Umbilical cord (tissue), 2 donors: ENCODE measurements at places on chromosomes 13 and 19. TPM values are rescaled to one million over a fixed set of nuclear protein-coding genes. Genes with fewer than 3 reads are reported as not detected.

DNA sequence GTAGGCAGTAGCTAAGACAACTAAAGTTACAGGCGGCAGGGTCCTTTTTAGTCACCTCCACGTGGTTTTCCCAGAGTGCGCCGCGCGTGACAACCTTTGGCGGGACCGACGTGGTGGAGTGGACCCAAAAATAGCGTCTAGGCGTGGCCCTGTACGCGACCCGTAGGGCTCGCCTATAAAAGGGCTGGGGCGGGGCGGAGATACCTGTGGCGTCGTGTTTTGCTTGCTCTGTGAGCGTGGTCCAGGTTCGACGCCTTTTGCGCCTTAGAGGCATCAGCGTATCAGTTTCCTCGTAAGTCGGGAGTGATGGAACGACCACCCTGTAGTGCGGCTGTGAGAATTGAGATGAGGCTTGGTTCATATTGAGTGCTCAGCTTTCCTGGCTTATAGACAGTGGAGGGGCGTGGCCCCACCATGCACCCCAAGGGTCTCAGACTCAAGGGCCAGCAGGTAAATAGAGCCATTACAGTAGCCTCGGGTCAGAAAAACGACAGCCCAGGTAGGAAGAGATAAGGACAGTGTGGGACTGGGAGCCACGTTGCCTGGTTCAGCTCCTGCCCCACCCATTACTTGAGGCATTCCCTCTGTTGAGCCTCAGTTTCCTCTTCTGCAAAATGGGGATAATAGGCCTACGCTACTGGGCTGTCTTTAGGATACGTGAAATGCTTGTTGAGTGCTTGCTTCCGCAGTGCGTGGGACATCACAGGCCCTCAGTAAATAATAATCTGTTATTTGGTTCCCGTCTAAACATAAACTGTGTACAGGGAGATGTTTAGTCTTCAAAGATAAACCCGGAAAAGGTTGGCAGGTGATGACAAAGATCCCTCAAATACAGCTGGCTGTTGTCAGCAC lies 693 bp upstream of the TMED1 start:
- no peak for DNase-seq

DNA sequence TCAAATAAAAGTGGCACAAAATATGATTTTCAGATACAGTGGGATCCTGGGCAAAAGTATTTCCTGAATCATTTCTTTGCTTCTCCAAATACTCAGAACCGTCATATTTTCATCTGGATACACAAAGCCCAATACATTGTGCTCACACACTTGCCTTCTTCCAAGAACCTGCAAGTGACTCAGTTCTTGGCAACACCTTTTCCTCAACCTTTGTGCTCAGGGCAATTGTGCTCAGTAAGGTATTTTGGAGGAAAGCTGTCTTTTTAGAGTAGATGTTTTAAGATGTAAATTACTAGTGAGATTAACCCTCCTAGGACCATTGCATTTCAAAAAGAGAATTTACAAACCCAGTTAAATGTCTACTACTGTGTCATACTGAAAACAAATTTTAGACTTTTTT lies 233.5 kb downstream of the EFNB2 start:
- DNase-seq: no peak

GRCh38 chr13:20174656-20175405 lies 14.0 kb upstream of the GJA3 start:
- peak; percentile 95 for DNase-seq

DNA sequence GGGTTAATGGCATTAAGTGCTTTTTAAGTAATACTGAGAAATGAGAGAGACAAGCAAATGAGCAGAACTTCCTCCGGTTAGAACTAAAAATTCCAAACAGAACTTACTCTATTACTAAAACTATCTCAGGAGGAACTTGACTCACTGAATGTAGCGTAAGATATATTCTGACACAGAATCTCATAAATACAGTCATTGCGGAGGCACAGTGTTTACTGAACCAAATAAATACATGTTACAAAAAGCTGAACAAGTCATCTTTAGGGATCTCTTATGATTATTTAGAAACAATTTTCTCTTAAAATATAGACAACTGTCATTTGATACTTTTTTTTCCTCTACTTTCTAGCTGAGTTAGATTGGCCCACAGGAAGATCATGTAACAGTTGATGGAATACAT lies 283.1 kb downstream of the KLF12 start:
- no peak for DNase-seq

Gene GFY
- not detected for total RNA-seq

DNA sequence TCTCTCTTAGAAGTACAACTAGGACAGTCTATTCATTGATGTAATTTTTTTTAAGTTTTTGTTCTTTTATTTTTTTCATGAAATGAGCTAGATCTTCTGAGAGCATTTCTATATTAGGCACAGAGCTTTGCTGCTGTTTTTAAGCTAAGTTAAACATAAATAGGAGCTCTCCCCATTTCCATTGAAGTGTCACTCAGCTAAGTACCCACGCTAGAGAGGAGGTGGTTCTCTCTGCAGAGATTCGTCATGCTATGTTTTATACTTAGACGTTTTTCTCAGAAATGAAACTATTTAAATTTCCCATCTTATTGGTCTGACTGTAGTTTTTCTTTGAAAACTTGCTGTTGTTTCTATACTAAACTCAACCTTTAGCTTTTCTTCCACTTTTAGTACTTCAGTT lies 271.5 kb downstream of the PCDH9 start:
- DNase-seq: no peak

GRCh38 chr13:75216038-75216437 lies 265.9 kb downstream of the TBC1D4 start:
- DNase-seq: no peak

- DNase-seq: no peak
Observed at GRCh38 chr13:73656863-73657262, 477.3 kb downstream of the KLF12 start.

Gene SAE1
- total RNA-seq: 52.5 TPM

Gene A1BG
- total RNA-seq: 4.1 TPM

Gene TJP3
- not detected for total RNA-seq

DNA sequence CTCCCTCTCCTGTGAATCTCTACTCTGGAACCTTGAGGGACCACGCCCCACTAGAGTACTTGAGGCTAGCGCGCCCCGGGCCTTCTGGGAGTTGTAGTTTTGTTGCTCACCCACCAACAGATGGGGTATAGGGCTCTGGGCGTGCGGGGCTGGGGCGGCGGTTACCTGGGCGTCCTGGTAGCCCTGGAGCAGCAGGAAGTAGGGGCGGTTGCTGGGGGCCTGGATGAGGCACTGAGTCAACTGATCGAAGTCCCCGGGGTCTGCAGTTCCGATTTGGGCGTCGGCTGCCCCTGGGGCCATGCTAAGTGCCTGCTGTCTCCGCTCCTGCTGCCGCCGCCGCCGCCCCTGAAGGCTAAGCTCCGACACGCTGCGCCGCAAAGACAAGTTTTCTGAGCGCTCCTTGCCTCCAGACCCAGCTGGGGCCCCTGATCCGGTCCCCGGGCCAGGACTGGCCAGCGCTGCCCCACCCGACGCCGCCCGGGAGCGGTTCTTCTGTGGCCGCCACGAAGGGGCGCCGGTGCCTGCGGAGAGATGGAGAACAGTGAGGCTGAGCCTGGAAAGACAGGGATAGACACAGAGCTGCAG lies 5.3 kb downstream of the RASIP1 start:
- DNase-seq: peak; percentile 64

Gene IGFL3
- not detected for total RNA-seq

DNA sequence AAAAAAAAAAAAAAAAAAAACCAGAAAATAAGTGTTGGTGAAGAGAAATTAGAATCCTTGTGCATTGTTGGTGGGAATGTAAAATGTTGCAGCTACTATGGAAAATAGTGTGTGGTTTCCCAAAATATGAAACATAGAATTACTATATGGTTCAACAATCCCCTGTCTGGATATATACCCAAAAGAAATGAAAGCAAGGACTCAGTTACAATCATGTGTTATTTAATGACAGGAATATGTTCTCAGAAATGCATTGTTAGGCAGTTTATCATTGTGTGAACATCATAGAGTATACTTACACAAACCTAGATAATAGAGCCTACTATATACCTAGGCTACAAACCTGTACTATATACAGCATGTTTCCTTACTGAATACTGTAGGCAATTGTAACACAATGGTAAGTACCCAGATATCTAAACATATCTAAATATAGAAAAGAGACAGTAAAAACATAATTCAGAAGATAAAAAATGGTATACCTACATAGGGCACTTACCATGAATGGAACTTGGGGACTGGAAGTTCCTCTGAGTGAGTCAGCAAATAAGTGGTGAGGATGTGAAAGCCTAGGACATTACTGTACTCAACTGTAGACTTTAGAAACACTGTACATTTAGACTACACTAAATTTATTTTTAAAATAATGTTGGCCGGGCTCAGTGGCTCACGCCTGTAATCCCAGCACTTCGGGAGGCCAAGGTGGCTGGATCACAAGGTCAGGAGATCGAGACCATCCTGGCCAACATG lies 25.7 kb upstream of the SLC7A1 start:
- DNase-seq: no peak

Gene SERP2
- not detected for total RNA-seq

- DNase-seq: no peak
Observed at GRCh38 chr13:45859705-45860104, 8.2 kb upstream of the SIAH3 start.

DNA sequence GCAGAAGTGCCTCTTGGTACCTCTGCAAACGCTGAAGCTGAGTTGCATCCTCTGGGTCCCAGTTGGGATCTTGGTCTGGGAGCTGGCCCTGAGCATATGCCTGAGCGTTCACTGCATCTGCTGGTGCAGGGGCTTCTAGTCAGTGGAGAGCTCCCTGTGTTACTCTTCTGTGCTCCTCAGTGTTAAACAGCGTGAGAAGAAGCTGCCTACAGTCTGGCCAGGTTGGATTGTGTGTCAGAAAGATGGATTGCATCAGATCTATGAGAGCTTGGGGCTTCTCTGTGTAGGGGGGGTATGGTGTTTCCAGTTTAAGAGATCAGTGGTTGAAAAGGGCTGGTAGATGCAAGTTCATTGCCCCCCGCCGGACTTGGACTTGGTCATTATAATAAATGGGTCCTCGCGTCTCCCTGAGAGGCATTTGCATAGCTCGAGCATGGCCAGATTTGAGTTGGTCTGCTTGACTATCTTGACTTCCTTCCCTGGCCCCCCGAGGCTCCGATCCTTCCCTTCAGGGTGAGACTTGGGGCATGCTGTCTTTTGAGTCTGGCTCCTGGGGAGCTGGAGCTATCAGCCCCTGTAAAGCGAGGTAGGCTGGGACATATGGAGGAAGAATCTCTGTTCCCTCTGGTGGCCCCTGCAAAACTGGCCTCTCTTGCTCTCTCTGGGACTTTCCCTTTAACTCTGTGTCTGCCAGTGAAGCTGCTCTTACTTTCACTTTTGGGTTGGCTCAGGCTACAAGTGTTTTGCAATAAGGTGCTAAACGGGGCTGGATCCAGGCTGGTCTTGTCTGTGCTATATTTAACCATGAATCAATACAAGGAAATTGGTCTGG lies 52.9 kb downstream of the OR10H4 start:
- DNase-seq: peak; percentile 75

GRCh38 chr13:93927431-93927830 lies 552.1 kb downstream of the DCT start:
- no peak for DNase-seq

DNA sequence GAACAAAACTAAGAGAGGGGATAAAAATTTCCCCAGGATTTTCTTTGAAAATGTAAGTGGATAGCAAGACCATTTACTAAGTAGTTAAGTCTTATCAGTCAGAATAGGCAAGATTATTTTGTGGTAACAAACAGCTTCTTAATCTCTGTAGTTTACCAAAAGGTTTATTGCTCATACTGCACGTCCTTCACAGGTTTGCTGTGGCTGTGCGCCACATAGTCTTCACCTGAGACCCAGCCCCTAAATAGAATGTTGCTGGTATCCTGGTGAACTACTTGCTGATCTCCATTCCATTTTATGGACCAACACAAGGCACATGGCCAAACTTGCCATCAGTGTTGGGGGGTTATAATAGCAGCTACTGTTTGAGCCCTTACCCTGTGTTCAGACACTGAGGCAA lies 44.6 kb downstream of the FNDC3A start:
- DNase-seq: no peak

Gene PTPRH
- 0.24 TPM for total RNA-seq

Gene PGLYRP1
- not detected for total RNA-seq

DNA sequence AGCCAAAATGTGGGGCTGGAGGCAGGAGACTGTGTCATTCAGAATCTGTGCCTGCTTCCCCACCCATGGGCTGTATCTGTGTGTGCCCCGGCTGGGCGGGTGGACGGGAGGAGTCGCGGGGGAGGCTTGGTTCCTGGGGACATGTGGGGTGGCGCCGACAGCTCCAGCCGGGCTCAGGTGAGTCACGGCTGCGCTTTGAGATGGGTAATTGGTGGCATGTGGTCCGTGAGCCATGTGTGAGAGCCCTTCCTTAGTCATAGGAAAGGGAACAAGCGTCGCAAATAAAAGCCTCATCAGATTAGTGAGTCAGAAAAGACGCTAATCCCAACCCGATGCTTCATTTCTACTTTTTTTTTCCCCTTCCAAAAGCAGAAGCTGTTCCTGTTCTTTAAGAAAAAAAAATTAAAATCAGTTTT lies 118.6 kb upstream of the ZNF536 start:
- DNase-seq: no peak
